Placental pericyte (primary cell): ENCODE measurements at places on chromosomes 11 and 22. TPM values are rescaled to one million over a fixed set of nuclear protein-coding genes. Genes with fewer than 3 reads are reported as not detected.

The MS4A12 gene
- not detected in 2 replicates for total RNA-seq

The APLNR gene
- not detected in 2 replicates for total RNA-seq

The OVOL1 gene
- not detected in 2 replicates for total RNA-seq

The NPTXR gene
- total RNA-seq = 1.9 and 2.4 TPM in 2 replicates

The OR8D4 gene
- total RNA-seq = not detected in 2 replicates

The PRR33 gene
- total RNA-seq = not detected in 2 replicates

The APOBEC3G gene
- total RNA-seq = 7.0 and 12.7 TPM in 2 replicates

The OOSP3 gene
- total RNA-seq = not detected in 2 replicates

The MMP11 gene
- total RNA-seq = 32.8 and 35.7 TPM in 2 replicates

The SLC22A8 gene
- not detected in 2 replicates for total RNA-seq

The OR2D2 gene
- total RNA-seq = 0.22 and 1.4 TPM in 2 replicates

The SPINDOC gene
- 26.9 and 35.9 TPM in 2 replicates for total RNA-seq

The EI24 gene
- total RNA-seq = 75.3 and 124 TPM in 2 replicates

The OR6T1 gene
- total RNA-seq = not detected in 2 replicates

The OR8U1 gene
- total RNA-seq = not detected in 2 replicates

The POU2AF2 gene
- total RNA-seq = not detected in 2 replicates

The IFITM2 gene
- 19.6 and 56.2 TPM in 2 replicates for total RNA-seq

The CARD16 gene
- total RNA-seq = 25.9 and 29.8 TPM in 2 replicates

The PYGM gene
- 0.29 and 0.88 TPM in 2 replicates for total RNA-seq

The UBQLN3 gene
- total RNA-seq = under 0.01 TPM in 1 of 2 replicates, not detected in the other

The OR51V1 gene
- total RNA-seq = not detected in 2 replicates

The CHST1 gene
- total RNA-seq = 1.8 and 2.3 TPM in 2 replicates

The ELMOD1 gene
- 4.7 and 8.1 TPM in 2 replicates for total RNA-seq

The PHLDA2 gene
- 15.3 and 33.4 TPM in 2 replicates for total RNA-seq

The TIGD3 gene
- total RNA-seq = 0.22 TPM in 1 of 2 replicates, not detected in the other

The BET1L gene
- 30.8 and 33.7 TPM in 2 replicates for total RNA-seq

The SYT12 gene
- under 0.01 and 2.0 TPM in 2 replicates for total RNA-seq

The CRYBA4 gene
- not detected in 2 replicates for total RNA-seq

The THAP12 gene
- total RNA-seq = 37.6 and 49.5 TPM in 2 replicates

The MMP12 gene
- 0.22 and 5.6 TPM in 2 replicates for total RNA-seq

The ASPHD2 gene
- 0.66 and 0.86 TPM in 2 replicates for total RNA-seq

The PGA5 gene
- total RNA-seq = not detected in 2 replicates

The SEC14L6 gene
- not detected in 2 replicates for total RNA-seq

The PGM2L1 gene
- 2.8 and 7.9 TPM in 2 replicates for total RNA-seq

The PNPLA5 gene
- not detected in 2 replicates for total RNA-seq

The KRTAP5-11 gene
- total RNA-seq = not detected in 2 replicates

The OR9Q2 gene
- not detected in 2 replicates for total RNA-seq

The CHADL gene
- total RNA-seq = 0.57 and 1.1 TPM in 2 replicates

The ANGPTL5 gene
- total RNA-seq = not detected in 2 replicates

The PHETA2 gene
- 14.0 and 17.0 TPM in 2 replicates for total RNA-seq

The MMP1 gene
- total RNA-seq = 19.7 and 1,229 TPM in 2 replicates

The OLFML1 gene
- total RNA-seq = 0.44 and 0.72 TPM in 2 replicates

The CALCB gene
- total RNA-seq = not detected in 2 replicates

The CST6 gene
- 0.29 TPM in 1 of 2 replicates, not detected in the other for total RNA-seq

The C11orf86 gene
- not detected in 2 replicates for total RNA-seq

The PHOX2A gene
- not detected in 2 replicates for total RNA-seq

The CUL5 gene
- total RNA-seq = 37.4 and 44.4 TPM in 2 replicates

The CCDC157 gene
- total RNA-seq = 2.4 TPM in 2 replicates

The BCL2L13 gene
- total RNA-seq = 55.4 and 58.6 TPM in 2 replicates

The PTGDR2 gene
- under 0.01 TPM in 2 replicates for total RNA-seq

The C11orf16 gene
- not detected in 2 replicates for total RNA-seq

The MMP13 gene
- total RNA-seq = 0.14 TPM in 1 of 2 replicates, not detected in the other

The APOBEC3C gene
- total RNA-seq = 11.6 and 15.9 TPM in 2 replicates

The MRGPRX4 gene
- total RNA-seq = not detected in 2 replicates

The TTC28 gene
- total RNA-seq = 21.5 and 29.3 TPM in 2 replicates

The RPL27A gene
- total RNA-seq = 423 and 748 TPM in 2 replicates

The RPS19BP1 gene
- 47.8 and 51.4 TPM in 2 replicates for total RNA-seq
